ENCODE measurements at places on chromosomes 2 and 18. TPM values are rescaled to one million over a fixed set of nuclear protein-coding genes. Genes with fewer than 3 reads are reported as not detected.
A peak's percentile ranks its signal among the peaks of the same experiment; 100 is the strongest.

RTP5 gene
- total RNA-seq: 0.37 TPM

CIB4 gene
- total RNA-seq: not detected

HOXD1 gene
- 0.43 TPM for total RNA-seq

SERPINB11 gene
- not detected for total RNA-seq

CRYGC gene
- total RNA-seq: not detected

DNA sequence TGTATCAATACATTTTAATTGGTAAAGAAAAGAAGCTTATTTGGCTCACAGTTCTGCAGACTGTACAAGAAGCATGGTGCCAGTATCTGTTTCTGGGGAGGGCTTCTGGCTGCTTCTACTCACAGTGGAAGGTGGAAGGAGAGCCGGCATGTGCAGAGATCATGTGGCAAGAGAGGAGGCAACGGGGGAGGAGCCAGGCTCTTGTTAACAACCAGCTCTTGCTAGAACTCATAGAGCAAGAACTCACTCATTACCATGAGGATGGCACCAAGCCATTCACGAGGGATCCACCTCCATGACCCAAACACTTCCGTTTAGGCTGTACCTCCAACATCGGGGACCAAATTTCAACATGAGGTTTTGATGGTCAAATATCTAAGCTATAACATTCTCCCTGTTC, 7.5 kb downstream of the PARD6G start:
- no peak for ATAC-seq

GRCh38 chr2:222504191-222504590, 79.8 kb downstream of the SGPP2 start:
- no peak for ATAC-seq

GRCh38 chr2:214648520-214648919, 161.0 kb downstream of the BARD1 start:
- no peak for ATAC-seq

DNA sequence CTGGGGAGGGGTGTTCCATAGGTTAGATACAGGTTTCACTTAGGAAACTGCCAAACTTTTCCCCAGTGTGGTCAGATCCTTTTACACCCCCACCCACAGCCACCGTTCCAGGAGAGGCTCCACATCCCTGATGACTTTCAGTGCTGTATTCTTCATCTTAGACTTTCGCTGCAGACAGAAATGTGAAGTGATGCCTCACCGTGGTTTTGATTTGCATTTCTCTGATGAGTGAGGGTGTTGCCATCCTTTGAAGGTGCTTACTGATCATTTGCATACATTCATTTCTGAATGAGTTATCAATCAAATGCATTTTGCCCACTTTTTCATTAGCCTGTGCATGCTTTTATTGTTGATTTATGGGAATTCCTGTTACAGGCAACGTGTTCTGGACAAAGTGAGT, 14.9 kb downstream of the COPS9 start:
- peak; percentile 46 for ATAC-seq

DNA sequence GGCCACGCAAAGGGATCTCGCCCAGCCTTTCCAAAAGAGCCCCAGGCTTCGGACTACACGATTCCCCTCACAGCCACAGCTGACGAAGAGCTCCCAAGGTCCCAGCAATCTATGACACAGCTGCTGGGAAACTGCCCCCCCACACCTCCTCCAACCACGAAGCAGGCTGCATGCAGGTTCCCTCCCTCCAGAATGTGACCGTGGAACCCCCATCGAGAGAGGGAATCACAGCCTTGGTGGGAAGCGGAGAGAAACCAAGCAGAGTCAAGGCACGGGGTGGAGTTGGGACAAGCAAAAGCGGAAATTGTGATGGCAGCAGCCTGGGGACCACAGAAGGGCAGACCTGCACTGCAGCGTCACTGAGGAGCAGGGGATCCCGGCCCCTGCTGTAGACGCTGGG, 50.3 kb downstream of the KCNF1 start:
- no peak for ATAC-seq

DNA sequence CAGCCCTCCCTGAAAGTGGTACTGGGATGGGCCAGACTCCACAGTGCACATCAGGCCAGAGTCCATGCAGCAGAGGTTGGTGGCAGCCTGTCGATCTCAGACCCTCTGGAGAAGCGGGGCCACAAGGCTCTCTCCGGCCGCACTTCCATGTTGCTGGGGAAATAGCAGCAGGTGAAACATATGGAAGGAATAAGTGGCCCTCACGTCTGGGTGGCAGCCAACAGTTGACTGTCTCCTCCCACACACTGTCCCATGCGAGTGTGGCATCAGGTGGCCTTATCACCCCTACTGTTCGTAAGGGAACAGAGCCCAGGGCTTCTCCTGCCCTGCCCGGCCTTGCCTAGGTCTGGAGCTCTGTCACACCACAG, 58.1 kb upstream of the FOSL2 start:
- no peak for ATAC-seq

- peak; percentile 94 for ATAC-seq
Measured at GRCh38 chr2:584863-585823, 92.1 kb downstream of the TMEM18 start.
